ENCODE measurements at places on chromosomes 16 and 17.

DNA sequence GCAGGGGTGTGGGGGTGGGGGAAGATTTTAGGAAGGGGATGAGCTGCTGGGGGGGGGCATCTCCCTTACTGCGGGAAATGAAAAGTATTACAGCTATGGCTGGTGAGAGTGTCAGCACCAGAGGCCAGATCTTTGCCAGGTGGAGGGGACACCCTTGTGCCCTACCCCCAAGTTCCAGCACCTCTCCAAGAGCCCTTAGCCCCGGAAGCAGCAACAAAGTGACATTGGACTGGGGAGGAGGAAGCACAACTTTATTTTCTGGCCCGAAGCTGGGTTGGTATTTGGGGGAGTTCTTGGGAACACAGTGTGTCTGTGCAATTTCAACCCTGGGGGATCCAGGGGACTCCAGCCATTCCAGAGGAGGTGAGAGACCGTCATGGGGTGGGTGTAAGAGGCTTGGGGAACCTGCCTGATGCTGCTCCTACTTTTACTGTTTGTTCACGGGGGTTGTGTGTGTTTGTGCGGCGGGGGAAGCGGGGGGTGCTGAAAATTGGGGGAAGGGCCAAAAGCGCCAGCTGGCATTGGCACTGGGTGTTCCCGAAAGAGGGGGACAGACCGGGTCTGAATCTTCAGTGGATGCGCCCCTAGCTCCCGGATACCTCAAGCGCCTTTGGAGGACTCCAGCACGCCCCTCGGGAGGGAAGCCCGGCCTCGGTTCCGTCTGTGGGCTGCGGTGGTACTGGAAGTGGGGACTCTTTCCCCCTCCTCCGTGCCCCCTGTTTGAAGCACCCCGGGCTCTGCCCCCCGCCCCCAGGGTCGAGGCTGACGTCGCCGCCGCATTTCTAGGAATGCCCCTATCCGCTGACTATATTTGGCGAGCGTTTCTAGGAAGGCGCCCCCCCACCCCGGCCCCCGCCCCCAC, 230.3 kb downstream of the MRTFB start:
- DNase-seq = no peak

- no peak for DNase-seq
These were observed 36.7 kb downstream of the TK2 start for GRCh38 chr16:66513111-66513723.

DNA sequence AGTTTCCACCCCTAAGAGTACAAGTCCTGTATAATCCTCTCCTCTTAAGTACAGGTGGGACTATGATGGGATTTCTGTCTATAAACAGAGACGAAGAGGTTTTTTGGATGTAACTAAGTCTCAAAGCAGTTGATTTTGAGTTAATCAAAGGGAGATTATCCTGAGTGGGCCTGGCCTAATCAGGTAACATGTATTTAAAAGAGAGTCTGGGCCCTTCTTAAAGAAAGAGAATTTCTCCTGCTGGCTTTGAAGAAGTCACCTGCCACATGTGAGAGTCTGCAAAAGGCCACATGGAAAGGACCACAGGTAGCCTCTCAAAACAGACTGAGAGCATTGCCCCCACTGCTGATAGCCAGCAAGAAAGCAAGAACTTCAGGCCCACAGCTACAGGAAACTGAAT, 142.3 kb downstream of the IRX5 start:
- DNase-seq = no peak

DNA sequence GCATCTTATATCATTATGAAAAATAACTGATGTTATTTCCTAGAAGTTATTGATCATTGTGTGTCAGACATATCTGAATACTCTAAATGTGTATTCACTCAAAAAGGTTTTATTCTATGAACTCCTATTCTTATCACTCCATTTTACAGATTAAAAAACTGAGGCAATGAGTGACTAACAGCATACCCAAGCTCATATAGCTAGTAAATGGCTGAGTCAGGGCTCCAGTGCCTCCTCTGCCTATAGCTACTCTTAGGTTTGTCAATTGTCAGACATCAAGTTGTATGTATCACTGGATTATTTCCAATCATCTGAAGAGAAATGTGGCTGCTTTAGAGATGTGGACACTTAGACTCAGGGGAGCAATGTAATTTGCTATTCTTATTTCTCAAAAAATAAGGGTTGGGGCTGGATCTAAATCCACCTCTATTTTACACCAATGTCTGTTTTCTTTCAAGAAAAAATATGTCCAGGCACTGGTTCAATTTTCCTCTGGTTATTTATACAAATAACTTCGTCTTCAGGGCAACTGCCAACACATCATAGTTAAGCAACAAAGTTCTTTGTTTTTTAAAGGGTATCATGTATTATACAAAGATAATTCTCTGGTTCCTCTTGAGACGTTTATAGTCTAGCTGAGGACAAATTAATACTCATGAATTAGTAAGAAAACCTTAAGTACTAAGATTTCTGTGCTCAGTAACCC, 328.9 kb upstream of the MAF start:
- no peak for DNase-seq

- DNase-seq = no peak
These were observed 7.5 kb downstream of the BAIAP3 start for GRCh38 chr16:1340730-1341494.

DNA sequence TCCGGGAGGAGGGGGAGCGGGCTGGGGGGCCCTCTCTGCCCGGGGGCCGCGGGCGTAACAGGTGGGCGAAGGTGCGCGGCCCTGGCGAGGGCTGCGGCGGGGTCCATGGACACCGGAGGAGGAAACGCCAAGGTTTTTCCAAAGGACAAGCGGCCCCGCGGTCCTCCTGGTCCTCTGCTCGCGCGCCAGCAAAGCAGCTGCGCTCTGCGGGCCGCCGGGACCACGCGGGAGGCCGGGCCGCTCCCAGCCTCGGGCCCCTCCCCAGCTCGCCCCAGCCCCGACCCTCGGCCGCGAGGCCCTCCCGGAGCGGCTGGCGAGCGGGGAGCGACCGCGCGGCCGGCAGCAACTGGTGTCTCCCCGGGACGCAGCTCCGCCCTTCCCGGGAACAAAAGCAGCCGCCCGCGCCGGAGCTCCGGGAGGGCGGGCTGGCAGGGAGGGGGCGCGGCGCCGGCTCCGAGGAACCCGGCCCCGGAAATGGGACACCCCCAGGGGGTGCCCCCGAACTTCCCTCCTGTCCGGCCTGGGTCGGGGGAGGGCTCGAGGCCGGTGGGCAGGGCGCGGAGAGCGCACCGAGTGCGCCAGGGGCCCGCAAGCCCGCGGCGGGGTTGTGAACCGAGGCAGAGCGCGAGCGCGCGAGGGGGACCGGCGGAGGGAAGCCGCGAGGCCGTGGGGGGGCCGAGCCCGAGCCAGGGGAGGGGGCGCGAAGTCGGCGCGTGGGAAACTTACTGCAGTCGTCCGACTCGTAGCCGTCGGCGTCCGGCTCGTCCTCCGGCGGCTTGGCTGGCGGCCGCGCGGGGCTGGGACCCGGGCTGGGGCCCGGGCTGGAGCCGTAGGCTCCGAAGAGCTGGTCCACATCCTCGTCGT, 837 bp downstream of the DOC2B start:
- no peak for DNase-seq

All from globus pallidus (tissue), 1 donor.